ENCODE measurements at places on chromosomes 1 and 21.

DNA sequence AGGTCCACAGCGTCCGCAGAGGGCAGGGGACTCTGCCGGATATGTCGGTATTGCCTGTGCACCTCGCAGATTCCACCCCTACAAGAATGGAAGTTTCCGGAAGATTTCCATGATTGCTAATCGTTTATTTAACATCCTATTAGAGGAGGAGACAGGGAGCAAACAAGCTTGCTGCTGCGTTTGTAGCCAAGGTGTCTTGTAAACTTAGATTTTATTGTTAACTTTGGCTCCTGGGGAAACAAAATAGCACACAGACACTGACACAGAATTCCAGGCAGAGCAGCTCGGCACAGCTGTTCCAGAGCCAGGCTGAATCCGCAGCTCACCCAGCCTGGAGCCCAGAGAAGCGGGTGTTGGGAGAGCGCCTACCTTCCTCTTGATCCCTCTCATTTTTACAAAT lies 75.7 kb downstream of the AJAP1 start:
- no peak for DNase-seq

DNA sequence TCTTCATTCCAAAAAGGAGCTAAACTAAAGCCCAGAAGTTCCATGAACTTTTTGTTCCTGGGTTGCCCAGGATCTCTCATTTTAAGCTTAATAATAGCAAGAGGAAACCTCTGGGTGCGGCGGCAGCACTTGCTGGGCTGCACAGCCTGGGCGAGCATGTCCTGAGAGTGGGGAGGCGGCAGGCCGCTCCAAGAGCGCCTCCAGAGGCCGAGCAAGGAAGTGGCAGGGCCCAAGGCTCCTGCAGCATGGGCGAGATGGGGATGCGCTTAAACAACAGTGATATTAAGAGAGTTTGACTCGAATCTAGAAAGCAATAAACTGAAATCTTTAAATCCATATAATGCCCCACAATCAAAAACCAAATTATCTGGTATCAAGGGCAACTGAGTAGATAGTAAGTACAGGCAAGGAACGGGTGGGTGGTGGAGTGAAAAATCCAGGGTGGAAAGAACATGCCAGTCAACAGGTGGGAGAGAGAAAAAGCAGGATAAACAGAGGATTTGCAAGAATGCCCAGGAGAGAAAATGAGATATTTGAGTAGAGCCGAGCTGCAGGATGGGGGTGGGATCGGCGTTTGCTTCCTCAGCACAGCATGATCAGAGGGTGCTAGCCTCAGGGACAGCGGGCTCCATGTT lies 14.1 kb upstream of the TNR start:
- DNase-seq = no peak

- DNase-seq = no peak
Measured at GRCh38 chr21:44739316-44739715, 27.9 kb upstream of the TSPEAR start.

DNA sequence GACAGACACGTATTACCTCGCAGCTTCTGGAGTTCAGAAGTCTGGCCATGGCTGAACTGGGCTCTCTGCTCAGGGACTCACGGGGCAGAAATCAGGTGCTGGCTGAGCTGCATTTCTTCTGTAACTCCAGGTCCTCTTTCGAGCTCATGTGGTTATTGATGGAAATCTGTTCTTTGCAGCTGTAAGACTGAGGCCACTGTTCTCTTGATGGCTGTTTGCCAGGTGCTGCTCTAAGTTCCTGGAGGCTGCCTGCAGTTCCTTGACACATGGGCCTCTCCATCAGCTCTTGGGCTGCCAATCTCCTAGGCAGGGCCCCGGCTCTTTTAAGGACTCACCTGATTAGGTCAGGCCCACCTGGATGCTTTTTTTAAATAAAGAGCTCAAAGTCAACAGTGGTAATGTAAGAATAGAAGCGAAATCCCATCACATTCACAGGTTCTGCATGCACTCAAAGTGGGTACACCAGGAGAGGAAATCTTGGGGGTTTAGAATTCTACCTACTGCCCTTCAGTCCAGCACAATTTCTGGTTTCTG lies 139.1 kb downstream of the KAZN start:
- no peak for DNase-seq

- no peak for DNase-seq
Measured at GRCh38 chr1:46594063-46594462, 10.0 kb downstream of the MKNK1 start.

DNA sequence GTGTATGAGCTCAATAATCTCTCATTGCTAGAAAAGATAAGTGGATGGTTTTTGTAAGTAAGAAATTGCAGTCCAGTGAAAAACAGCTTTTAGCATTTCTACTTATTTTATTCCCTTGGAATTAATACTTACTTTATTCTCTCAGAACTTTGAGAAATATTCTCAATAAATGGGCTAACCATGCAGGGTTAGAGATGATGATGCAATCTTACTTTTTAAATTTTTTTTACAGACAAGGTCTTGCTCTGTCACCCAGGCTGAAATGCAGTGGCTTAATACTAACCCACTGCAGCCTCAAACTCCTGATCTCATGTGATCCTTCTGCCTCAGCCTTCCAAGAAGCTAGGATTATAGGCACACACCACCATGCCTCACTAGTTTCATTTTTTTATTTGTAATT lies 440.8 kb upstream of the ZP4 start:
- no peak for DNase-seq

DNA sequence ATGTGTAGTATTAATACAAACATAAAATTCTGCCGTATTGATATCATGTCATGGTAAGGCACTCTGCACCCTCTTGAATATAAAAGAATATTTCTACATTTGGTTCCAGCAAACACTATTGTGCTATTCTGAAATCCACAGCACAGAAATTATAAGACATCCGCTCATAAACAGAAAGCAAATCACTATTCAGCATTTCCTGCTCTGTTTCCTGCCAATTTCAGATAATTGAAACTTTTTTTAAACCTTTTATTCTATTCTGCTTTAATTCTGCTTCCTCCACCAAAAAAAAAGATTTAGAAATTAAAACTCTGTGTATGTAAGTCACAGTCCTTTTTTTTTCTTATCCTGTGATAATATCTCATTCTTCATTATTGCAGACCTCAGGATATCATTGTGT lies 39.6 kb upstream of the PLEKHO1 start:
- no peak for DNase-seq

DNA sequence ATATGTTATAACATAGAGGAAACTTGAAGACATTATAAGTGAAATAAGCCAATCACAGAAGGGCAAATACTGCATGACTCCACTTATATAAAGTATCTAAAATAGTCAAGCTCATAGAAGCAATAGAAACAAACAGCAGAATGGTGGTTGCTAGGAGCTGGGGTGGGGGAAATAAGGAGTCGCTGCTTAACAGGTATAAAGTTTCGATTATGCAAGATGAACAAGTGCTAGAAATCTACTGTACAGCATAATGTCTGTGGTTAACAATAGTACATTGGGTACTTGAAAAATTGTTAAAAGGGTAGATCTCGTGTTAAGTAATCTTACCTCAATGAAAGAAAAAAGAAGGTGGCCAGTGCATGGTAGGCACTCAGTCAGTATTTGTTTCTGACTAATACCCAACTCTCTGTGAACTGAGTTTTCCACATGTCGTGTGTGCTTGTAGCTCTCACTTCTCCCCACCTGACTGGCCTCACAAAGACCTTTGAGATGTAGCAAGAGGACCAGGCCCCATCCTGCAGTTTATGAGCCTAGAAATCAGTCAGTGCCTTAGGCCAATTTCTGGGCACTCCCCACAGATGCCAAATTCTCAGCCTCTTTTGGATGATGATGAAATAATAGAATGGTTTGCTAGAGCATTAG lies 14.7 kb upstream of the SPRR5 start:
- no peak for DNase-seq
